Activated naive CD4-positive, alpha-beta T cell treated with anti-CD3 and anti-CD28 coated beads for 36 hours (primary cell): ENCODE measurements at places on chromosomes 2 and 18. TPM values are rescaled to one million over a fixed set of nuclear protein-coding genes. Genes with fewer than 3 reads are reported as not detected.

DNA sequence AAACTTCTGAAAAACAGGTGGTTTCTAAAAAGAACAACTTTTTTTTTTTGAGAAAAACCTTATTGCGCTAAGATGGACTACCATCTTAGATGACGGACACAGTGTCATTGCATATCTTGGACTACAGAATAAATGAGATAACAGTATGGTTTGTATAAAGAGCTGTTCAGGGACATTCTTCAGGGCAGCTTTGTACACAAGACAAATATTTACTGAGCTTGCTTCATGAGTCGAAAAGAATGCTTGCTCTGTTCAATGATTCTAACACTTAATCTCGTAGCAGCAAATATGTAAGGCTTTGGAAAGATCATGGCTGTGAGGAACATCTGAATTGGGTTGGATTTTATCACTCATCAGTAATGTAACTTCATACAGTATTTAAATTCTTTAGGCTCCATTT is 282.5 kb upstream of the CWC22 start:
- no peak overlapping the region for H3K4me3 ChIP-seq
- H3K27ac ChIP-seq = no peak overlapping the region
- H3K36me3 ChIP-seq = no peaks in the 10 kb centered on the region
- no peaks in the 10 kb centered on the region for H3K4me1 ChIP-seq
- no peak for DNase-seq
- H3K27me3 ChIP-seq = no peaks in the 10 kb centered on the region

GRCh38 chr18:49041435-49042245 is 90.9 kb upstream of the SMAD7 start:
- no peaks in the 10 kb centered on the region for H3K27me3 ChIP-seq
- no peak overlapping the region for H3K27ac ChIP-seq
- no peaks in the 10 kb centered on the region for H3K4me1 ChIP-seq
- peak; percentile 46 for DNase-seq

GRCh38 chr18:3177902-3178687 is 41.7 kb downstream of the MYOM1 start:
- DNase-seq = peak; percentile 29
- no peaks in the 10 kb centered on the region for H3K27me3 ChIP-seq
- H3K36me3 ChIP-seq = no peaks in the 10 kb centered on the region
- no peaks in the 10 kb centered on the region for H3K4me1 ChIP-seq
- H3K4me3 ChIP-seq = no peak overlapping the region
- H3K27ac ChIP-seq = no peak overlapping the region

- DNase-seq = no peak
- no peaks in the 10 kb centered on the region for H3K27me3 ChIP-seq
- H3K36me3 ChIP-seq = no peaks in the 10 kb centered on the region
- no peak overlapping the region for H3K4me3 ChIP-seq
- H3K27ac ChIP-seq = no peak overlapping the region
These were observed 33.7 kb upstream of the WDR75 start for GRCh38 chr2:189407281-189408209.

Gene AMER3
- not detected for total RNA-seq

- H3K27ac ChIP-seq = no peak overlapping the region
- H3K4me3 ChIP-seq = no peak overlapping the region
- no peak for DNase-seq
These were observed 152.2 kb downstream of the INHBB start for GRCh38 chr2:120498121-120498520.

- no peak for DNase-seq
- no peaks in the 10 kb centered on the region for H3K4me1 ChIP-seq
- no peak overlapping the region for H3K27ac ChIP-seq
- H3K27me3 ChIP-seq = no peaks in the 10 kb centered on the region
These were observed 345.5 kb upstream of the DSEL start for GRCh38 chr18:67862069-67862468.

Gene ZC3H8
- total RNA-seq = 18.7 TPM

GRCh38 chr2:112121682-112122254 is 16.4 kb upstream of the FBLN7 start:
- H3K27me3 ChIP-seq = no peaks in the 10 kb centered on the region
- H3K4me3 ChIP-seq = no peak overlapping the region
- no peak overlapping the region for H3K27ac ChIP-seq
- H3K36me3 ChIP-seq = peaks cover 1% of the 10 kb centered on the region
- peak; percentile 75 for DNase-seq

Gene NCKAP5
- not detected for total RNA-seq

DNA sequence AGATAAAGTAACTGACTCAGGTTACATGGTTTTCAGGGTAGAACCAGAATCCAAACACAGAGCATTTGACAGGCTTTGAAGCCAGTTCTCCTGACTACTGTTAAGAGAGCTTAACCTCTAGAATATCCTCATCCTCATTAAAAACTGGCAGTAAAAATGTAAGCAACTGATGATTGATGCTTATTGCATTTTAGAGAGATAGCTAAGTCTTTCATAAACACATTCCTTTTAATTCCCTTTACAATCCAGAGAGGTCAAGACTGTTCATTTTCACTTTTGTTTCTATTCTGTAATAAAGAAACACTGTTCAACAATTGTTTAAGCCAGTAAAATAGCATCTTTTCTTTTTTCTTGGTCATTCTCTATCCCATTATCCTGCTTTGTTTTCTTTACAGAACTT is 53.9 kb upstream of the RAB27B start:
- no peaks in the 10 kb centered on the region for H3K27me3 ChIP-seq
- no peaks in the 10 kb centered on the region for H3K36me3 ChIP-seq
- H3K4me3 ChIP-seq = no peak overlapping the region
- peaks cover 3% of the 10 kb centered on the region for H3K4me1 ChIP-seq

DNA sequence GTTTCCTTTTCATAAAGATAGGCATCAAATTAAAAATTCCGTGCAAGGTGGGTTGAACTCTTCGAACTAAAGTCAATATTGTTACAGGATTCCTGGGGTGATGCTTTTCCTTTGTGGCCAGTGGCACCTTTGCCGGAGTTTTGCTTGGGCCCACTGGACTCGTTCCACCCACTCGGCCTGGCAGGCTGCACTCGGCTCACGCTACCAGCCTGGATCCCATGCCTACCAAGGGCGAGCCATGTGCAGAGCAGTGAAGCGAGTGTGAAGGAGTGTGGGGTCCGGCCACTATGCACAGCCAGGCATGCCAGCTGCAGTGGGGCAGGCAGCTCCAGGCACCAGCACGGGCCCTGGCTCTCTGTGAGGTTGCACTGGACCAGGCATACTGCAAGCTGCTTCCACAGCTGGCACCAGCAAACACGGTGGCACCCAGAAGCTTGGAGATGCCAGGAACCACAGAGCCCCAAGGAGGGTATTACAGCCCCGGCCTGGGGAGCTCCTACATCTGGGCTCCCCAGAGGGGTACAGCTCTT is 83.6 kb downstream of the DTNB start:
- no peaks in the 10 kb centered on the region for H3K27me3 ChIP-seq
- H3K4me1 ChIP-seq = peaks cover 29% of the 10 kb centered on the region
- H3K4me3 ChIP-seq = no peak overlapping the region
- peaks cover 1% of the 10 kb centered on the region for H3K36me3 ChIP-seq
- no peak for DNase-seq
